ENCODE measurements at places on chromosomes 2 and 18.
A peak's percentile ranks its signal among the peaks of the same experiment; 100 is the strongest.

DNA sequence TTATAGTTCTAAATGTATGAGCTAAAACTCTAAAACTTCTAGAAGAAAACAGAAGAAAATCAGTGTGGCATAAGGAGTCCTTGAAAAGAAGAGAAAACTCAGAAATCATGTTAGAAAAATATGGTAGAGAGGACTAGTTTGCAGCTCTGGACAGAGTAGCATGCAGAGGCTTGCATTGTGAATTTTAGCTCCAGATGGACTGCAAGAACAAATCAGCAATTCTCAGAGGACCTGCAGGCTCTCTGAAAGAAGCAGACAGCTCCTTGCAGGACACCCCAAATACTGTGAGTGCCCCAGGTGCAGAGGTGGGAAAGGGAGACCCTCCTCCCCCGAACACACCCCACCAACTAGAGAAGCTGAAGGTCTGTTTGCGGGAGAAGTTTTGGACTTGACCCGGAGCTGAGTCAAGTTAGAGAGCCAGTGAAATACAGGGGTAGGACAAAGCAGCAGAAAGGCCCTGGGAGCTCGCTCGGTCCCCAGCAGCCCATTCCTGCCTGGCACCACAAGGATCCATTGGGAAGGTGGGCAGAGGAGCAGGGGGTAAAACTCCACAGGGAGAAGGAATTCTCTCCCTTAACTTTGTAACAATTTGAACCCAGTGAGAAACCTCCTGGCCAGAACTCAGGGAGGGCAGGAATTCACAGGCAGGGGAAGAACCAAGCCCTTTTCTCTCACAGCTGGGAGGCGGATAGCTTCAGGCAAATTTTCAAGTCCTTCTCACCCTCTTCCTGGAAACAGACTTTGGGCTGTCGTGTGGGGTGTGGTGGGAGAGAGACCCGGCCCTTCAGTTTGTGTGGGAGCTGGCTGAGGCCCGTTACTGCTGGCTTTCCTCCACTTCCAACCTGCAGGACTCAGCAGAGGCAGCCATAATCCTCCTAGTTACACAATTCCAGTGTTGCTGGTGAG, 216.2 kb upstream of the SLC35G4 start:
- DNase-seq: no peak

DNA sequence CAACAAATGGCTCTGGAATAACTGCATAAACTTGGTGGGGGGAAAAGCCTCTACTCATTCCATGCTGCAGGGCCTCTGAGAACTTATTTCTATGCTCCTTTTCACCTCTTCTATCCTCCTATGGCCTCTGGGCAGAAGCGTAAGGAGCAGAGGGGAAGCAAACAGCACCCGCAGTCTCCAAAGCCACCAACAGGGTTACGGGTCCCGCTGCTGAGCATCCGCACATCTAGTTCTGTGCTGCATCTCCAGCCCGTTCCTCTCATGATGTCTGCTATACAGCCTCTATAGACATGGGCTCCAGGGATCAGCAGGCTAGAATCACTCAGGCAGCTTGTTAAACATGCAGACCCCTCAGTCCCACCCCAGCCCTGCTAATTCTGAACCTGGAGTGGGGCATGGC, 25.9 kb downstream of the PSTPIP2 start:
- no peak for DNase-seq

DNA sequence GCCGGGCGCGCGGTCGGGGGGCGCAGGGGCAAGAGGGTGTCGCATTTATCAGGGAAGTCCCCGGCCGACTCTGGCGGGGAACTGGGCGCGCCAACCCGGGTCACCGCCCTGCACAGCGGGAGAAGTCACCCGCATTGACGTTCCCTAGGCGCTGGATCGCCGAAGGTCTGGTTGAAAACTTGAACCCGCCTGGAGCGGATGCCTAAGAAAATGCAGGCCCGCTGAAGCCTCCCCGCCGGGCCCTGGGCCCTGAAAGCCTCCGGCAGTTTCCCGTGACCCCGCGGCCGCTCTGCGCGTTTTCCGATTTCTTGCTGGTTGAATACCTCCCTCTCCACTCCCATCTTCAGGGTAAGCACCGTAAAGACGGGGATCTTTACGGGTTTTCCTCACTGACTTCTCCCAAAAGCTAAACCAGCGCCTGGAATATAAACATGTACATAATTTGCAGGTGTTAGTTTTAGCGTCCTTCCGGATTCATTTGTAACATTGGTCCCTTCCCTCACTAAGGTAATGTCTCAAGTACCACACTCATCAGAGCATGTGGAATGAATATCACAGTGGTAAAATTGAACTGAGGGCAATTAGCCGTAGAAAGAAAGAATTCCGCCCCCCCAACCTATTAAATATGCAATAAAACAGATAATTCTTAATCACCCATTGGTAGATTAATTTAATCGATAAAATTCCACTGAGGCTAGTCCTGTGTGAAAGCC, 675 bp upstream of the SPIRE1 start:
- no peak for DNase-seq

- DNase-seq: peak; percentile 23
These were observed 360.1 kb downstream of the LPIN1 start for GRCh38 chr2:12106440-12107080.

- no peak for DNase-seq
These were observed 263.6 kb downstream of the DYSF start for GRCh38 chr2:71716697-71717624.

GRCh38 chr2:170017860-170018532, 160.0 kb upstream of the MYO3B start:
- DNase-seq: no peak

DNA sequence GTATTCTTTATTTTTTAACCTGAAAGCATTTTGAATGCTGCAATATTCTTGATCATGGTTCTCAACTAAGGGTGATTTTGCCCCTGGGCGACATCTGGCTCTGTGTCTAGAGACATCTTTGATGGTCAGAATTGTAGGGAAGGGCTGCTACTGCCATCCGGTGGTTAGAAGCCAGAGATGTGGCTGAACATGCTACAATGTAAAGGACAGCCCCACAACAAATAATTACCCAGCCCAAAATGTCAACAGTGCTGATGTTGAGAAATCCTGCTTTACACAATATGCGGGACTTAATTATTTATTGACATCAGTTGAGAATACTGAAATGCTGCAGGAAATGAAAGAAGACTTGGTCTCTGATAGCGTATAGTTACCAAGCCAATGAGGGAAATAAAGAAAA, 37.5 kb upstream of the SERPINB2 start:
- DNase-seq: no peak

DNA sequence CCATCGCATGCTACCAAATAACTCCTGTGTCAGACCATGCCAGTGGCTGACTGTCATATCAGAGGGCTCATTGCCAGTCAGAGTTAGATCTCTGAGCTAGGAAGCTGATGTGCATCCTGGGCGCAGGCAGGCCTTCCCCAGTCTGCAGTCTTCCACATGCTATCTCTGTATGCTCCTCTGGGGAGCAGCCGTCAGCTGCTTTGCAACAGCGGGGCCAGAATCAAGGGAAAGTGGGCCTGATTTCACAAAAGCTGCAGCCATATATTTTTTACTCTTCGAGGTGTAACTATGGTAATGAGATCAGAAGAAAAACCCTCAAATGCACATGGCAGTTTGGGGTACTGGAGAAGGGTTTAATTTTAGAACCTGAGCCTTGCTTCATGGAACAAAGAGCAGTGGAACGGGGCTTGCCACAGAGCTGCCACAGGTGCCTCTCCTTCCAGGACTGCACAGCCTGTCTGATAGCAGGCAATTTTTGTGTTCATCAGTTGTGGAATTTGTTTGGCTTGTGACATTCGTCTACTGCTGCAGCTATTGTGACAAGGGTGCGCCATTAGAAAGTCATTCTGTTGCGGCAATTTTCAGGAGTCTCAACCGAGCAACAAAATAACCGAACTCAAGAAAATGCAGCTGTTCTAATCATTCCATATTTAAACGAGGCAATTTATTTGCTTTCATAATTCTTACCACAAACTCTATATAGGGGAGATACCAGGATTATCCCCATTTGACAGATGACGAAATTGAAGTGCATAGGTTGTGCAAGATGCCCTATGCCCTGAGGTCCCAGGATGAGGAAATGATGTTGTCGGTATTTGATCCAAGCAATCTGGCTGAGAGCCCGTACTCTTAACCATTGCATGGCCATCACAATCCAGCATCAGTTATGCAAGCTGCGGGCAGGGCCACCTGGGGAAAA, 109.6 kb upstream of the CYRIA start:
- DNase-seq: no peak

- DNase-seq: no peak
These were observed 1402.0 kb upstream of the PIK3C3 start for GRCh38 chr18:40553029-40553428.

DNA sequence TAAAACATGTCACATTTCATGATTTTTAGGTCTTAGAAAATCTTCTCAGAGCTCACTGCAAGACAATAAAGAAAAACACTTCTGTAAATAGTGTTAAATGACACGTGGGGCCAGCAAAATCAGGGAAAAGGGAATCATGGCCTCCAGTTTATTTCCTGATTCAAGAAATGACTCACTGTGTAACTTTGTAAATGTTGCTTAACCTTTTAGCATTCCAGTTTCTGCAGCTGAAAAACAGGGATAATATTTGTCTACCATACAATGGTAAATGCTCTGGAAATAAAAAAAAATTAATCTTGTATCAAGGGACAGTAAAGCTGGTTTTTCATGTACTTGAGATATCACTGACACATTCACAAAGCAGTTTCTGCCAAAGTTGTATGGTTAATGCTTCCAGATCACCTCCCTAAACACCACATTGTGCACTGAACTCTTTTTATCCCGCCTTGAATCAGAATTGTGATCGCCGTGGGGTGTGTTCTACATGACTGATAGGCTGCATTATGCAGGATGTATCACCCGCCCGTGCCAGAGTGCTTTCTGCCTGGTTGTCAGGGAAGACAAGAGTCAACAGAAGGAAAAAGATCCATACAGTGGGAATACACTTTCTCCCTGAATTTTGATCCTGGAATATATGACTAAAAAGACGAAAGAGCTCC, 238.8 kb downstream of the IKZF2 start:
- DNase-seq: no peak

- no peak for DNase-seq
These were observed 23.3 kb upstream of the NFATC1 start for GRCh38 chr18:79372461-79372860.

DNA sequence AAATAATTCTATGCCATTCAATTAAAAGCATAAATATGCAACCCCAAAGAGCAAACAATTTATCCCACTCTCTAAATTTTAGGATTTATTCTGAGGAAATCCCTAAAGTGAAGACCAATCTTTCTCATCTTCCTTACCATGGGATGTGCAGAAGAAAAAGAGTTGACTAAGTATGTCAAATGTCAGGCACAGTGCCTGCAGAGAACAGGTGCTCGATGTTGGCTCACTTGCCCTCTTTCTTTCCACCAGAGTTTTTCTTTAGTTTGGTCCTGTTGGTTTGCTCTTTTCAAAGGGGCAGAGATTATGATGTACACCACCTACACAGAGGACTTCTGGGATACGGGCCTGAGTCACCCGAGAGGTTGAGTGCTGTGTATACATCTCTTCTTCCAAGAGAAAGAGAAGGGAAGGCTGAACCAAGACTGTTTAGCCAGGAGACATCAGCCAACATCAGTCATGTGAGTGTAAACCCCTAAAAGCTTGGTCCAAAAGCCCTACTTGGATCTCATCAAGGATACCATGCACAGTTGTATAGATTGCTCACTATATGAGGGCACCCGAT, 51.7 kb downstream of the SUMO1 start:
- DNase-seq: no peak

GRCh38 chr2:232860593-232861241, 9.3 kb upstream of the SNORC start:
- no peak for DNase-seq

DNA sequence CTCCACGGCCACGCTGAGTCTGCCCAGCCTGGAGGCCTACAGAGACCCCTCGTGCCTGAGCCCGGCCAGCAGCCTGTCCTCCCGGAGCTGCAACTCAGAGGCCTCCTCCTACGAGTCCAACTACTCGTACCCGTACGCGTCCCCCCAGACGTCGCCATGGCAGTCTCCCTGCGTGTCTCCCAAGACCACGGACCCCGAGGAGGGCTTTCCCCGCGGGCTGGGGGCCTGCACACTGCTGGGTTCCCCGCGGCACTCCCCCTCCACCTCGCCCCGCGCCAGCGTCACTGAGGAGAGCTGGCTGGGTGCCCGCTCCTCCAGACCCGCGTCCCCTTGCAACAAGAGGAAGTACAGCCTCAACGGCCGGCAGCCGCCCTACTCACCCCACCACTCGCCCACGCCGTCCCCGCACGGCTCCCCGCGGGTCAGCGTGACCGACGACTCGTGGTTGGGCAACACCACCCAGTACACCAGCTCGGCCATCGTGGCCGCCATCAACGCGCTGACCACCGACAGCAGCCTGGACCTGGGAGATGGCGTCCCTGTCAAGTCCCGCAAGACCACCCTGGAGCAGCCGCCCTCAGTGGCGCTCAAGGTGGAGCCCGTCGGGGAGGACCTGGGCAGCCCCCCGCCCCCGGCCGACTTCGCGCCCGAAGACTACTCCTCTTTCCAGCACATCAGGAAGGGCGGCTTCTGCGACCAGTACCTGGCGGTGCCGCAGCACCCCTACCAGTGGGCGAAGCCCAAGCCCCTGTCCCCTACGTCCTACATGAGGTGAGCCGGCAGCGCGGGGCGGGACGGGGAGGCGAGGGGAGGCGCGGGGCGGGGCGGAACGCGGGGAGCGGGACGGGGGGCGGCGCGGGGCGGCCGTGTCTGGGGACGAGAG, 15.2 kb downstream of the NFATC1 start:
- DNase-seq: no peak

DNA sequence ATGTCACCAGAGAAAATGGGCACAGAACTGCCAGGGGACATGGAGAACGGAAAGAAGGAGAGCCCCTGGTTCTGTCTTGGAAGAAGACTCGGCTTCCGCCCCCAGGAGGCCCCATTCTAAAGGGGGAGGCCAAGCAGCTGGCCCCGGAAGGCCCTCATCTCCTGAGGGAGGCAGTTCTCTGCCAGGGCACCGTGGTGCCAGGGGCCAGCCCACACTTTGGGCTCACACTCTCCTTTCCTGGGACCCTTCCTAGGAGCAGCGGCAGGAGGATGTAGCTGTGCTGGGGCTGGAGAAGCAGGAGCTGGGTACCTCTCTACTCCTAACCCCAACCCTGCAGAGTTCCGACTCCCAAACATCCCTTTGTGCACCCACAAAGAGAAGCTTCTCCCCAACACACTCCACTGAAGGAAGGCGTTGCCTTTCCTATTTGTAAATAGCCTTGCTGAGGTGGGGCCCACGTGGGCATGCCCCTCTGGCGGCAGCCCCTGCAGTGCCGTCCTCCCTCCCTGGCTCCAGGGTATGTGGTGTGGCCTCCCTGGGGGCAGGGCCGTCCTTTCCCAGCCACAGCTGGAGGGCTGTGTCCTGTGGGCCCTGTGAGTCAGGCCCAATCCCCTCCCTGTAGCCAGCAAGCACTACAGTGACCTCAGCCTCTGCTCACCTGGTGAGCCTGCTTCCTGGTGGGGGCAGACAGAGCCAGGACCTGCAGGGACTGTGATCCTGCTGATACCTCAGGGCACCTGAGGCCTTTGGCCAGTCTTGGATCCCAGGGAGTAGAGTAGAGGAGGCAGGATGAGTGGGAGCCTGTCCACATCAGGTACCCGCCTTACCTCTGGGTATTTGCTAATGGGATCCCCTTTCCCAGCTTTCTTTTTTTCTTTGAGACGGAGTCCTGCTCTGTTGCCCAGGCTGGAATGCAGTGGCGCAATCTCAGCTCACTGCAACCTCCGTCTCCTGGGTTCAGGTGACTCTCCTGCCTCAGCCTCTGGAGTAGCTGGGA, 26.6 kb downstream of the ZFP36L2 start:
- no peak for DNase-seq

GRCh38 chr2:221420245-221420644, 151.9 kb downstream of the EPHA4 start:
- DNase-seq: no peak

All from activated CD4-positive, alpha-beta T cell treated with anti-CD3 and anti-CD28 coated beads, Interleukin-2, amount 50 U/mL, for 24 hours (primary cell).